ENCODE measurements at places on chromosomes 13 and 19.

GRCh38 chr13:26508885-26509284 lies 48.6 kb upstream of the WASF3 start:
- DNase-seq = peak; percentile 48

DNA sequence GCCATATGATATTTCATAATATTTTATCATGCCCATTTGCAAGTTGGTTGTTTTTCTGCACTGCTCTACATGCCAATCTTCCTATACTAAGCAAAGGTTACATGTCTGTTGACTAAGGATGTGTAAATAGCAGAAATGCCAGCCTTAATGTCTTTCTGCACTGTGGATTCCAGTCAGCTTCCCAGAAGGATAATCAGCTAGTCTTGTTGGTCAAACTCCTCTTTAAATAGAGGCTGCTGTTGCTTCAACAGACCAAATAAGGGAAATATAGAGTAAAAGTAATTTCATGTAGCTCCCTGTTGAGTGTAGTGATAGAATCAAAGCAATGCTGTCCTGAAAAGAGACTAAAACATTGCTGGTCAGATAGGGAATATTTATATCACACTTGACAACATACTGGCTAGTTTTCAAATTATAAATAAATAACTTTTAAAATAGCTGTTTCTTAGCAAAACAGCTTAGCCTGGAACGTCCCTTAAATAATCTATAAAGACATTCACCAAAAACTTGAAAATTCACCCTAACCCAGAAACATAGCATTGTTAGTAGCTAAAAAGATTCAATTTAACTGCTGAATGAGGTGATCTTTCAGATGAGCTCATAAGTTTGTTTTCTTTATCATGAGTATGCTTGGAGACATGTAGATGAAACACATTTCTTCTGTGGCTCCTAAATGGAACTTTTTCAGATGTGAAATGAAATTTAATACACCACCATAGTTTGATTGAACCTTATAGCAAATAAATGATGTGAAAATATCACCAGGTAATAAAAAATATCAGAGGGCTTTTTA lies 56.6 kb downstream of the FRY start:
- DNase-seq = peak; percentile 26

- no peak for DNase-seq
These were observed 1108.4 kb upstream of the PCDH20 start for GRCh38 chr13:62524061-62524460.

DNA sequence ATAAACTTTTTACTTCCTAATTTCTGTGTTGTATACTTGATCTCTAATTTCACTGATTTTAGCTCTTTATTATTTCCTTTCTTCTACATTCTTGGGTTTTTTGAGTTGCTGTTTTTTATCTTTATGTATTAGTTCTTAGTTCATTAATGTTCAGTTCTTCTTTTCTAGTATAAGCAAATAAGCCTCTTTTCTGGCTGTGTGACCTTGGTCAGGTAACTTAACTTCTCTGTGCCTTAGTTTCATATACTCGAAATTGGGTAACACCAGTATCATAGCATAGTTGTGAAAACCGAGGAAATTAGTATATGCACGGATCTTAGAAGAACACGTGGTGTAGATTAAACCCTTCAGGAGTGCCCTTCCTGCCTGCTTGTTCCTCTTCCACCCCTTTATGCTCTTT lies 130.2 kb upstream of the C1QTNF9B start:
- no peak for DNase-seq

GRCh38 chr13:45602183-45603170 lies 13.1 kb downstream of the ERICH6B start:
- no peak for DNase-seq

DNA sequence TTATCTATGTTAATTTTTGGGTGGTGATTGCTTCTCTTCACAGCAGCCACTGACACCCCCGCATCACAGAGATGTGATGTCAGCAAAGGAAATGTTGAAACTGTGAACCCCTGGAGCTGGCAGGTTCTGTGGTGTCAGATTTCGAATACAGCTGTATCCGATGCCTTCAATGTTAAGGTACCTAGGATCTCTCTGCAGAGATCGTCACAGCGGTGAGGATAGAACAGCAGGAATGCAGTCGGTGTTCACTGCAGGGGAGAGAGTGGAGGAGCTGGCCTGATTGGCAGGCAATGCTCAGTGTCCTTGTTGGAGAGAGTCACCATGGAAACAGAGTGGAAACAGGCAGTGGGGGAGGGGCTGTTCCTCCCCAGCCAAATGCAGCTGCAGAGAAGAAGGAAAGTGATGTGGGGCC lies 79.5 kb upstream of the ZNF835 start:
- DNase-seq = no peak

DNA sequence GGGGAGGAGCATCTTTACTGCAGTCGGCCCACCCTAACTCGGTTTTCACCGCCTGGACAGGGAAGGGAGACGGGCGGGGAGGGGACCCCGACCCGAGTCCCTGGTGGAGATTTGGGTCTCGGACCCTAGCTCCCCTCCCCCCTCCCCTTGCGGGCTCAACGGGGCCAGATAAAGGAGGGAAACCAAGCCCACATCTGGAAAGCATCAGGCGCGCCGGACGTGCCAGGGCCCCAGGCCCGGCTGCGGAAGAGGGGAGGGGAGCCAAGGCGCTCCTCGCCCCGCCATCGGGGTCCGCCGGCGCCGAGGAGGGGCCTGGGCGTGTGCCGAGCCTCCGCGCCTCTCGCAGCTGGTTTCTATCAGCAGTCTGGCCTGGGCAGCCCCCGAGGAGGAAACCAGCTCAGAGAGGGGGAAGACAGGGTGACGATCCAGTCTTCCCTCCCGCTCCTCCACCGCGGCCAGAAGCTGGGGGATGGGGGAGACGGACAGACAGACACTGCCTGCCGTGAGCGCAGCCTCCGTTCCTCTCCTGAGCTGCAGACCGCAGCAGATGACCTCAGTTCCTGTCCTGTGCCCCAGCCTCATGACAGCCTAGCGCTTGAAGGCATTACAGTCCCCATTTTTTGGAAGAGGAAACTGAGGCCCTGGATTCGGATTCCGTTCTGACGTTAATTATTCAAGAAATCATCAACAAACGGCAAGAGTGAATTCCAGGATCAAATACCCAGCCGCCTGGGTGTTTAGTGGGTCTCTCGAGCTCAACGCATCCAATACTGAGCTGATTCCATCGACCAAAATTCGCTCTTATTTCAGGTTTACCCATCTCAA lies 3.6 kb upstream of the GNG8 start:
- DNase-seq = no peak

- no peak for DNase-seq
These were observed 297.5 kb downstream of the ENOX1 start for GRCh38 chr13:43489233-43489632.

DNA sequence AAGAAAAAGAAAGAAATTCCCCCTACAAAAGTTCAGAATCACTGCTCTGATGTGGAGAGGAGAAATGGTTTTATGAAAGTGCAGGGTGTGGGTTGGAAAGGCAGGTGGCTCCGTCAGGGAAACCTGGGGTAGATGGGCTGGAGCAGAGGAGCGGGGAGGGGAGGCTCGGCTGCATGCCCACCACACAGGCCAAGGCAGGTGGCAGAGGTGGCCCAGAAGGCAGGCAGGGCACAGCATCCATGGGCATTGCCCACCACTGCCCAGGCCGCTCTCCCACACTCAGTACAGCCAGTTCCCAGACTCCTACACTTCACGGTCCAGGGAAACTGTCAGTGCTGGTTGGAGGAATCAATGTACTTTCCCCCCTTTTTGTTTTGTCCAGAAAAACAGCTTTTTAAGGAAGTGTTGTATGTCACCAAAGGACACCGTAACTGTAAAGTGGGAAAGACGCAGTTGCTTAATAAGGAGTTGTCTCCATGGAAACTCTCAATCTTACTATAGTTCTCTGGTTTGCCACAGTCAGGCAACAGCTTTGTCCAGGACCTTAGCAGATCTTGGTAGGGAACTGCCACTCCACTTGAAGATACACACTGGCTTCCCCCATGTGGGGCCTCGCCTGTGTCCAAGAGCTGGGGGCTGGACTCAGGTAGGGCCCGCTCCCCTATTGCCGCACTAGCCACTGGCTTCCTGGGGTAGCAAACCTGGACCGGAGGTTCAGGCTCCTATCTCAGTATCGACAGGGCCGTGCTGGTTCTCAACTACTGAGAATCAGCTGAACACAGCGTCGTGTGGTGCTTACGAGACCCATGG lies 82.9 kb downstream of the RAB20 start:
- no peak for DNase-seq
